Hematopoietic multipotent progenitor cell treated with erythropoietin and hydrocortisone succinate and interleukin-3 and kit ligand, for 17 days (in vitro differentiated cells): ENCODE measurements at places on chromosomes 5 and 9.

DNA sequence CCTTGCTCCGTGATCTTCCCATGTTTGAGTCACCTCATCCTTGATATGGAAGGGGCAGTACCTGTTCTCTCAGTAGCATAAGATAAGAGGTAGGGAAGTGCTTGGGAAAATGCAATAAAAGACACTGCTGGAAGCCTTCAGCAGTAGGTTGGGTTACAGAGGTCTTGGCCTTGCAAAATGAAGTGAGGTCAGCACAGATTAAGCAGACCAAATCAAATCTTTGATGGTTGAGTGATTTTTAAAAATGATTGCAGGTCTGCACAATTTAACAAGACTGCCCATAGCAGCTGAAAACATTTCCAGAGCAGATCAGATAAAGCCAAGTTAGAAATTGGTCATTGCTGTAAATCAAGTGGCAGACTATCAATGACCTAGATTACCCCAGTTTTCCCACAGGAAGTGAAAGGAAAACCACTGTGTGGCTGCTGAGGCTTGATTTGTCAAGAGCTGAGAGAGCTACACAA lies 32.9 kb downstream of the PALM2AKAP2 start:
- no peak for DNase-seq

DNA sequence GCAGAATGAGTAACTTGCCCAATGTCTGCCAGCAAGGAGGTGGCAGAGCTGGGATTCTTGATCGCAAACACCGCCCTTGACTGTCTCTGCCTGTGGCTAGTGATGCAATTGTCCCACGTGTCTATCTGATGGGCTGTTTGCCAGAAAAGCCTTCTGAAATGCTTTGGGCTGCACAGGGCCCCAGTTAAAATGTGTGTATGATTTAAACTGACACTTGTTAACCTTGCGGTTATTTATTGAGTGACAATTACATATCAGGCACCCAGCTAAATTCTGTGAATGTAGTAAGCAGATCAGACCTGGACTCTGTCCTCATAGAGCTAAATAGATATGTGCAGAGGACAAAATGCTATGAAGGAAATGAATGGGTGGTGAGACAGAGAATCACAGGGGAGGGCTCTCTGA lies 11.6 kb upstream of the IL12B start:
- no peak for DNase-seq

DNA sequence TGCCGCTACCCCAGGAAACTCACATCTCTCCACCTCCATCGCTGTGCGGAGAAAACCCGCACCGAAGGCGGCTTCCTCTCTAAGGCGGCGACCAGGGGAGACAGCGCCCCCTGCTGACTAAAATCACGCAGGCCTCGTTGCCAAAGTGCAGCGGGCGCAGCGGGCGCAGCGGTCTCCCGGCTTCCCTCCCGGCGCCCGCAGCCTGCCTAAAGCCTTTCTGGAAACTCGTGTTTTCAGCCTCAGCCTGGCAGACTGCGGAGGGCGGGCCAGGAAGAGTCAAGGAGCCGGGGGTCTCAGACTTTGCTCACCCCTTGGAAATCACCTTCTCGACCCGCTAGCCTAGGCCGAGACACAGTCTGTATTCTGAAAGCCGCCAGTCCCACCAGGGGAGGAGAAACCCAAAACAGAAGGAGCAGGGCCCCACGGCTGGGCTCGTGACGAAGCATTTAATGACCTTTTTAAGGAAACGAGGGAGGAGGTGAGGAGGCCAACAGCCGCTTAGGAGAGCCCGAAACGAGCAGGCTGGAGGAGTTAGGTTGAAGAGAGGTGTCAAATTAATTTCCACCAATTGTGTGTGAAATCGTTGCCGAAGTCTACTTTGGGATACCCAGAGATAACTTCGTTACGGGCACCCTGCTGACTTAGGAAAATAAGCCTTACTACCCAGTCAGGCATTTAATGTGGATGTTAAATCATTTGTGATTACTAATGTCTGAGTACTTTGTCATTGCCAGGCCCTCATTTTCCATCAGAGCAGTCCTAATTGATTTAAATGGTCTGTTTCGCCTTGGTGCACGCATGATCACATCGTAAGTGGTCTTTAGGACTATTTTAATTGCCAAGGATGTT lies 7.3 kb upstream of the FOXB2 start:
- DNase-seq, result peak; percentile 35

- DNase-seq, result no peak
These were observed 295.8 kb upstream of the SGCD start for GRCh38 chr5:156031181-156031580.

DNA sequence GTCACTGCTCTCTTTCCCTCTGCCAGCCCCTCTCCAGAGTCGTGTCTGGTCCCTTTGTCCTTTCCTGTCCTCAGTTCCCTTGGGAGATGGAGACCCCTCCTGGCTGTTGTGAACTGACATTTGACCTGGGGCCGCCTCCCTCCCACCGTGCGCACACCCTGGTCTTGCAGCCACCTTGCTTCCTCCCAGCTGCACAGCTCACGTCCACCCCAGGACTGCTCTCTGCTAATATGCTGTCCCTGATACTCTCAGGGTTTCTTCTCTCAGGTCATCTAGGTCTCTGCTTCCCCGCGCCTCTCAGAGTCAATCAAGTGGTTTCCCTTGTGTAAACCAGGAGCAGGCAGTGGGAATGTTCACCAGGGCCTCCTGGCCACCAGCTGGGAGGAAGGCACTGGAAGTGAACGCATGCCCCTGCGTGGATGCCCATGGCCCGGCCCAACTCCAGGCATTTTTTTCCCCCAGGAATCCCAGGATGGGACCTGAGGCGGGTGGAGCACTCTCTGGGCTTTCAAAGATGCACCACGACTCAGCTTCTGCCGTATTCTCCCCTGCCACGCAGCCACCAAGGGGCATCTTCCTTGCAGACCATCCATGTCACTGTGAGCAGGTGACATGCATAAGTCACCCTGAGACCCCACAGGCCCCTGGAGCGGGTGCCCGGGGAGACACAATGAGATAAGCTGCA lies 142.4 kb downstream of the OLFM1 start:
- no peak for DNase-seq

GRCh38 chr5:180202939-180203573 lies 6.0 kb downstream of the RASGEF1C start:
- DNase-seq, result no peak

- DNase-seq, result no peak
These were observed 89.3 kb downstream of the MACIR start for GRCh38 chr5:103347716-103348423.

- no peak for DNase-seq
These were observed 163.7 kb downstream of the DAB2IP start for GRCh38 chr9:121815084-121815483.

DNA sequence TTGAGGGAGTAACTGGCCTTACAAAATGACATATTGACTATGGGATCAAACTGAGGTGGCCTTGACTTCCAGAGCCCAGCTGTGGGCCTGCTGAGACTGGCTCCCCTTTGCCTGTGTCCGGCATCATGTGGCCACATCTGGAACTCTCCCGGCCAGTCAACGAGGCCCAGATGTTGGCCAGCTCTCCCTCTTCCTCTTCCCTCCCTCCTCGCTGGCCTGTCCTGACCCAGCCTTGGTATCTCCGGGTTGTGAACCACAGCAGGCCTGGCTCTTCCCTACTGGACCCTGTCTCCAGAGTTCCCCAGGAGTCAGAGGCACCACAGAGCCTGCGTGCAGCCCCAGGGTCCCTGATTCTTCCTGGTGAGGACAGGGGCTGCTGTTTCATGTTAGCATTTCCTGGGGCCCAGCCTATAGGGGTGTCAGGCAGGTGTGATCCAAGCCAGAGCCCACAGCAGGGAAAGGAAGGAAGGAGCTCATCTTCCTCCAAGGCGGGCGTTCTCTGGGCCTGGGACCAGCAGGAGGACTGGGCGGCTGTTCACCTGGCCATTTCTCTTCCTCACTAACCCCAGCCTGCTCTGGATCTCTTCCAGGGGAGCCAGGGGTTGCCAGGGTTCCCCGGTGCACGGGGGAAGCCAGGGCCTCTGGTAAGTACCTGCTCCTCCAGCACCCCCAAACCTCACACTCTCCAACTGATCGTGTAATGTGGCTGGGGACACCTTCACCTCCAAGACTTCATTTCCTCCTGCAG lies 81.2 kb downstream of the COL27A1 start:
- DNase-seq, result no peak

GRCh38 chr5:136682986-136683385 lies 317.6 kb upstream of the TRPC7 start:
- no peak for DNase-seq

GRCh38 chr5:81006947-81007636 lies 46.9 kb downstream of the RASGRF2 start:
- DNase-seq, result no peak

GRCh38 chr9:21383627-21384026 lies 1.6 kb downstream of the IFNA2 start:
- no peak for DNase-seq

DNA sequence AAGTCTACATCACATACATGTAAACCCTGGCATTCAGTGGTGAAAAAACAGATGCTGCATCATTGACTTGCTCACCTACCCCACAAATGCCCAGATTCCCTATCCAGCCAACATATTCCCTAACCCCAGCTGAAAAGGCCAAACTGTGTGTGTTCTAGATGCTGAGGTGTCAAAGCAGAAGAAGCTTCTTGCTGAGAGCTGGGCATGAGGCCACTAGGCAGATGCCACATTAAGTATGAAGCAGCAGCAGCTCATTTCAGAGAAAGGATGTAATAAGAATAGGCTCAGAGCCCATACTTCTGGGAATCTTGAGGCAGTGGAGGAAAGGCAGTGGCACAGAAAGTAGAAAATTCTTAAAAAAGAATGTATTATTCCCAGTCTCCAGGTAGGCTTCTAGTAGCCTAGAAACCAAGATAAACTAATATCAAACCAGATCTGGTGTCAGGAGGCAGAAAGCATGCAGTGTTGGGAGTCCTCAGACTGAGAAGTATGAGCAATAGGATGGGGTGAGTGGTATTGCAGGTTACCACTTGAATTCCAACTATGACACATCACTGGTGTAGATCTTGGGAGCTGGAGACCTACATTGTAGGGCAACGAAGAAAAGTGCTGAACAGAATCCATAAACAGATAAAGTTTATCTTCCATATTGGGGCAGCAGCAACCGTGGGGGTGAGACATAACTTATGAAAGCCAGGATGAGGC lies 71.9 kb upstream of the GRHPR start:
- no peak for DNase-seq
